Osteoblast (primary cell): ENCODE measurements at places on chromosomes 7 and 10. TPM values are rescaled to one million over a fixed set of nuclear protein-coding genes. Genes with fewer than 3 reads are reported as not detected.

GRCh38 chr10:81116201-81116600 lies 578.5 kb downstream of the SH2D4B start:
- H3K27me3 ChIP-seq: no peaks in the 10 kb centered on the region
- no peaks in the 10 kb centered on the region for H3K36me3 ChIP-seq
- no peaks in the 10 kb centered on the region for H3K4me1 ChIP-seq
- H3K4me3 ChIP-seq: no peak overlapping the region

DNA sequence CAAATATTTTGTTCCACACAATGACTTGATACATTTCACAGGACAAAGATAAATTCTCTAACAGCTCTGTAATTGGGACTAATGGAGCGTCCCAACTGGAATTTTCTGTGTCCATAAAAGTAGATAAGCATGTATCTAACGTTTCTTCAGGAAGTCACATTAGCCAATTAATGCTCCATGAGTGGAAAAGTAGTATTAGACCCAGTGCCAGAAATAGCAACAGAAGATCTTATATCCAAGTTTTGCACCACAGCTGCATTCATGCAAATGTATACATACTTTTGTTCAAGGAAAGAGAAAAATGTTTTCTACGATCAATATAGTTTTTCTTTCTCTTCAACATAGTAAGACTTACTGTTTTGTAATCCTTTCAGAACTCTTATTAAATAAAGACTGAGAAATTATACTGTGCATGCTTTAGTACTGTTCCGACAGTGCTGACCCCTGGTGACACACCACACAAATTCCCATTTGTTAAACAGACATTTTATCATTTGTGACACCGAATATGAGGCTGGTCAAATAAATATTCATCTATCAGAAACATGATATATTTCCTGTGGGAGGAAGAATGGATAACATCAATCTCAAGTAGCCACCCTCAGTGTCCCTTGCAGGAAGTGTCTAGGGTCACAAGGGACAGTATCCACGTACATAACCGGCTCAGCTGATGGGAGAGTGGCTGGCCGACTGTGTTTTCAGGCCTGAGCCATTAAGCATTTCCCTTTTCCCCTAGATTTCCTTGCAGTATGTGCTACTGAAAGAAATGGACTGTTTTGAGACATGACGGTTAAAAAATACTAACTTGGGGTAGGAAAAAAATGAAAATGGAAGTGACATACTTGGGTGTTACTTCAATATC lies 102.1 kb upstream of the RSU1 start:
- no peaks in the 10 kb centered on the region for H3K4me1 ChIP-seq
- H3K27ac ChIP-seq: no peak overlapping the region
- H3K36me3 ChIP-seq: no peaks in the 10 kb centered on the region
- H3K4me3 ChIP-seq: no peak overlapping the region
- no peak for DNase-seq
- H3K27me3 ChIP-seq: no peaks in the 10 kb centered on the region

- no peaks in the 10 kb centered on the region for H3K36me3 ChIP-seq
- DNase-seq: no peak
- H3K27me3 ChIP-seq: no peaks in the 10 kb centered on the region
Measured at GRCh38 chr10:70661623-70662361, 10.5 kb upstream of the ADAMTS14 start.

- no peaks in the 10 kb centered on the region for H3K36me3 ChIP-seq
- H3K4me1 ChIP-seq: no peaks in the 10 kb centered on the region
- H3K27me3 ChIP-seq: no peaks in the 10 kb centered on the region
- no peak overlapping the region for H3K27ac ChIP-seq
- no peak for DNase-seq
Measured at GRCh38 chr10:83932245-83932644, 207.1 kb upstream of the GHITM start.

DNA sequence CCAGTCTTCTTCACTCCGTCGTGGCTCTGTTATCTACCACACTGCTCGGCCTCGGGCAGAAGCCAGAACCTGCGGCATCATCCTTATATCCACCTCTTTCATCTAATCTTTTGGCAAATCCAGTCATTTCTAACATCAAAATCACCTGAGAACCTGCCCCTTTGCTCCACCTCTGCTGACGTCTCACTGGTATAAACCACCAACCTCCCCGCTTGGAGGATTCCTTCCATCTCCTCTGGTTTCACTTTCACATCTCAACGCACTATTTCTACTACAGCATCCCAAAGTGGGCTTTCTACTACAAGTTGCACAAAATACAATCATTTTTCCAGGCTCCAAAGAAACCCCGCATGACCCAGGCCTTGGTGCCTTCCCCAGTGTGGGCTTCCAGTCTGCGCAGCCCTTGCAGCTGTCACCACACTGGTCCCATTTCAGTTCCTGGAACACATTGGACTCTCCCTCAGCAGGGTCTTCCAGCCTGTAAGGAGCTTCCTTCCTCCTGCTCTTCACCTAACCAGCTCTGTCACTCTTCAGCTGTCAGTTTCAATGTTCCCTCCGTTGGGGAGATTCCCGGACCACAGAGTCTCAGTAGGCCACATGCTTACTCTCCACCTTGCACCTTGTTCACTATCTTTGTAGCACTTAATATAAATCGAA lies 85.0 kb downstream of the PRKCQ start:
- H3K27me3 ChIP-seq: no peaks in the 10 kb centered on the region
- H3K27ac ChIP-seq: no peak overlapping the region
- no peaks in the 10 kb centered on the region for H3K36me3 ChIP-seq
- no peak overlapping the region for H3K4me3 ChIP-seq

GRCh38 chr10:120457431-120458172 lies 575 bp downstream of the PLPP4 start:
- no peaks in the 10 kb centered on the region for H3K27me3 ChIP-seq
- H3K4me3 ChIP-seq: peak overlapping the region; percentile 77
- H3K27ac ChIP-seq: no peak overlapping the region
- H3K4me1 ChIP-seq: peaks cover 32% of the 10 kb centered on the region
- H3K36me3 ChIP-seq: no peaks in the 10 kb centered on the region
- peak; percentile 85 for DNase-seq

- H3K27me3 ChIP-seq: no peaks in the 10 kb centered on the region
- H3K4me3 ChIP-seq: no peak overlapping the region
- DNase-seq: peak; percentile 21
- no peak overlapping the region for H3K27ac ChIP-seq
- no peaks in the 10 kb centered on the region for H3K36me3 ChIP-seq
Measured at GRCh38 chr7:81926154-81926553, 156.3 kb upstream of the HGF start.

DNA sequence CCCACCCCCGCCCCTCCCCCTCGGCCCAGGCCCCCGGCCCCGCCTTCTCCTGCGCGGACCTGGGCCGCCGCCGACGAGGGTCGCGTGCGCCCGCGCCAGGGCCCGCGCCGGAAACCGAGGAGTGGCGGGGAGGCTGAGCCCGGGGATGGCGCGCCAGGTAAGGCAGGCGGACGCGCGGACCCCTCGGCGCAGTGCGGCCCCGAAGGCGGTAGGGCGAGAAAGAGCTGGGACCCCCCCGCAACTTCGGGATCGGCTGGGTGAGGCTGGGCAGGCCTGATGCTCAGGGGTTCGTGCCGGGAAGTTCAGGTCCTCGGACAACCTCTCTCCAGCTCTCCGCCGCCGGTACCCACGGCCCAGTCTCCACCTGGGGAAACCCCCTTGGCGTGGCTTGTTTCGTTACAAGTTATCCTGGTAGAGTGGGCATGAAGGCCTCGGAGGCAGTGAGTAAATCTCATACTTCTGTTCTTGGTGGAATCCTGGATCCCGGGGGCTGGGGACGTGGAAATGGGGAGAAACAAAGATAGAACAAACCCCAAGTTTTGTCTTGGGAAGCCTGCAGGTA lies 58.4 kb downstream of the ZNF467 start:
- DNase-seq: peak; percentile 92
- peak overlapping the region; percentile 80 for H3K4me3 ChIP-seq
- no peaks in the 10 kb centered on the region for H3K27me3 ChIP-seq
- no peak overlapping the region for H3K27ac ChIP-seq
- no peaks in the 10 kb centered on the region for H3K36me3 ChIP-seq
- peaks cover 12% of the 10 kb centered on the region for H3K4me1 ChIP-seq

GRCh38 chr7:50359995-50360925 lies 55.7 kb downstream of the IKZF1 start:
- H3K27ac ChIP-seq: no peak overlapping the region
- no peaks in the 10 kb centered on the region for H3K27me3 ChIP-seq
- no peaks in the 10 kb centered on the region for H3K36me3 ChIP-seq
- DNase-seq: no peak
- H3K4me3 ChIP-seq: no peak overlapping the region

GRCh38 chr7:151128716-151129115 lies 38.8 kb downstream of the GBX1 start:
- no peak overlapping the region for H3K27ac ChIP-seq
- H3K4me1 ChIP-seq: no peaks in the 10 kb centered on the region
- no peak overlapping the region for H3K4me3 ChIP-seq

DNA sequence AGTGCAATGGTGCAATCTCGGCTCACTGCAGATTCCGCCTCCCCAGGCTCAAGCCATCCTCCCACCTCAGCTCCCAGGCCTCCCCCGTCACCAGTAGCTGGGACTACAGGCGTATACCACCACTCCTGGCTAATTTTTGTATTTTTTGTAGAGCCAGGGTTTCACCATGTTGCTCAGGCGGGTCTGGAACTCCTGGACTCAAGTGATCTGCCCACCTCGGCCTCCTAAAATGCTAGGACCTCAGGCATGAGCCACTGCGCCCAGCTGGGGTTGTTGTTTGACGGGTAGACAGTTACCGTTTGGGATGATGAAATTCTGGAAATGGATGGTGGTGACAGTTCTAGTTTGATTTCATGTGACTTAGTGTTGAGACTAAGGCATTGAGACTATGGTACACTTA lies 15.3 kb downstream of the CALML3 start:
- no peak for DNase-seq
- H3K27me3 ChIP-seq: no peaks in the 10 kb centered on the region
- peaks cover 7% of the 10 kb centered on the region for H3K4me1 ChIP-seq

- no peaks in the 10 kb centered on the region for H3K4me1 ChIP-seq
- no peaks in the 10 kb centered on the region for H3K36me3 ChIP-seq
- peaks cover 73% of the 10 kb centered on the region for H3K27me3 ChIP-seq
- no peak for DNase-seq
- H3K4me3 ChIP-seq: no peak overlapping the region
- H3K27ac ChIP-seq: no peak overlapping the region
Measured at GRCh38 chr7:20785157-20786048, 1.3 kb downstream of the SP8 start.

GRCh38 chr10:133335246-133336117 lies 1.2 kb downstream of the CALY start:
- H3K4me3 ChIP-seq: peak overlapping the region; percentile 45
- H3K36me3 ChIP-seq: no peaks in the 10 kb centered on the region
- no peaks in the 10 kb centered on the region for H3K4me1 ChIP-seq
- DNase-seq: peak; percentile 95

DNA sequence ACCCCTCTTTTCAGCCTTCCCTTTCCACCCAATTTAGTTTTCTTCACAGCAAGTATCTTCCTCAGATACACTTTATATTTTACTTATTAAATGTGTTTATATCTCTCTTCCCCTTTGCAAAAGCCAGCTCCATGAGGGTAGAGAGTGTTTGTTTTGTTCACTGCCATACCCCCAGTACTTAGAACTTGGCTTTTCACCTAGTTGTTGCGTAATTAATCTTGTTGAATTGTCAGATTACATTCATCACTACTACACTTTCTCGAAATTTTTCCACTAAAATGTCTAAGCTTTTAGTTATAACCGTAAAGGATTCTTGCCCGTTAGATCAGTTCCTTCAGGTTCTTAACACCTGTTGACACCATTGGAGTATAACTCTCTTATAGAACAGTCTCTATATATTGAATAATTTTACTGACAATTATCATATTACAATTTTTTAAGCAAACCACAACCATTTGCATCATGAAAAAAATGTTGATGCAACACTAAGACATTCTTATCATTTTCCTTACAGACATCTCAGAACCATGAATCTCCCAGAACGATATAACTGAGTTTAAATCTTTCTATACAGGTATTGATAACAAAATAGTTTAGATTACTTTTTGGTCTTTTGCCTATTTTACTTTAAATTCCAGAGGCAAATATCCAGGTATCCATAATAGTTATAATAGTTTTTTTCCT lies 29.9 kb downstream of the VWDE start:
- no peaks in the 10 kb centered on the region for H3K36me3 ChIP-seq
- no peak for DNase-seq
- H3K27me3 ChIP-seq: no peaks in the 10 kb centered on the region
- no peak overlapping the region for H3K27ac ChIP-seq

- no peaks in the 10 kb centered on the region for H3K4me1 ChIP-seq
- no peak overlapping the region for H3K27ac ChIP-seq
- H3K4me3 ChIP-seq: peak overlapping the region; percentile 60
- H3K36me3 ChIP-seq: no peaks in the 10 kb centered on the region
- no peak for DNase-seq
Measured at GRCh38 chr10:43594944-43595589, 11.2 kb upstream of the ZNF485 start.

- no peaks in the 10 kb centered on the region for H3K27me3 ChIP-seq
Measured at GRCh38 chr10:72044417-72045041, 43.8 kb downstream of the SPOCK2 start.

- no peaks in the 10 kb centered on the region for H3K4me1 ChIP-seq
- H3K4me3 ChIP-seq: no peak overlapping the region
- no peak overlapping the region for H3K27ac ChIP-seq
Measured at GRCh38 chr10:60534761-60535389, 145.2 kb upstream of the ANK3 start.

DNA sequence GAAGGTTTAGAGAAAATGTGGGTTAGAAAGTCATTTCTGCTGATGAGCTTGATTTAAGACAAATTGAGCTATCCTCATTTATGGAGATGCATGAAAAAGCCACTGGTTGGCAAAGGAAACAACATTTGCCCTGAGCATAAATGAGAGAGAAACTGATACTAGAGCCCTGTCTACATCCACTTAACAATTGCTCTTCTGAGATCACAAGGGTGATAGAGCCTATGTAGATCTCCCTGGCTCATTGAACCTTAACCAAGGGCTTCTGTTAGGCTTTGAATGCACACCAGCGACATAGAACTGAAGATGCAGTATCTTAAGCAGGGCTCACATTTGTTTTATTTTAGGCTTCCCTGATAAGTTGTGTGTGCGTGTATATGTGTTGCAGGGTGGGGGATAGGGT lies 35.0 kb downstream of the GPR141 start:
- no peaks in the 10 kb centered on the region for H3K4me1 ChIP-seq
- H3K4me3 ChIP-seq: no peak overlapping the region
- H3K27ac ChIP-seq: no peak overlapping the region
- no peaks in the 10 kb centered on the region for H3K27me3 ChIP-seq
- DNase-seq: no peak
- no peaks in the 10 kb centered on the region for H3K36me3 ChIP-seq

CPVL gene
- 0.36 TPM in 1 of 2 replicates, not detected in the other for total RNA-seq

PSD gene
- 0.29 and 0.72 TPM in 2 replicates for total RNA-seq

PHKG1 gene
- 1.8 and 2.1 TPM in 2 replicates for total RNA-seq

TAS2R5 gene
- total RNA-seq: 0.72 and 1.8 TPM in 2 replicates

UPK3B gene
- total RNA-seq: 0.88 and 1.4 TPM in 2 replicates

RBM20 gene
- under 0.01 TPM in 1 of 2 replicates, not detected in the other for total RNA-seq

EBLN1 gene
- total RNA-seq: not detected in 2 replicates

AP4M1 gene
- 19.5 and 20.0 TPM in 2 replicates for total RNA-seq
